Activated T-cell treated with anti-CD3 and anti-CD28 coated beads for 4 hours (primary cell): ENCODE measurements at places on chromosomes 6 and 20.

- DNase-seq, result no peak
These were observed 44.7 kb downstream of the RSPH3 start for GRCh38 chr6:158955255-158955654.

DNA sequence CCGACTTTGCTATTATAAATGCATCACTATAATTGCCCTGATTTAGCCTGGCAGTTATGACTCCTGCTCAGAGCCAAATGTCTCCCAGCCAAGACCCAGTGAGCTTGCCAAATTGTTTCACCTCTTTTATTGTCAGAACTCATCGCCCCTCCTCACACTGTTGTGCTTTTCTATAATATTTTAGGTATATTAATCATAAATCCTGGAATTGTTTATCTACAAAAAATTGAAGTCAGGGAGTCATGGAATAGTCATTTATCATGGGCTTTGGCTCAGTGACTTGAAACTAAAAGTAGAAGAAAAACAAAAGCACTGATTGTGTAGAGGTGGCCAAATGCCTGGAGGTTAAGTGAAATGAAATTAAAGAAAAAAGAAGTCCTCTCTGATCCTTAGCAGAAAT is 85.6 kb downstream of the PFDN4 start:
- no peak for DNase-seq

GRCh38 chr6:29553268-29554057 is 6.1 kb downstream of the UBD start:
- no peak for DNase-seq

DNA sequence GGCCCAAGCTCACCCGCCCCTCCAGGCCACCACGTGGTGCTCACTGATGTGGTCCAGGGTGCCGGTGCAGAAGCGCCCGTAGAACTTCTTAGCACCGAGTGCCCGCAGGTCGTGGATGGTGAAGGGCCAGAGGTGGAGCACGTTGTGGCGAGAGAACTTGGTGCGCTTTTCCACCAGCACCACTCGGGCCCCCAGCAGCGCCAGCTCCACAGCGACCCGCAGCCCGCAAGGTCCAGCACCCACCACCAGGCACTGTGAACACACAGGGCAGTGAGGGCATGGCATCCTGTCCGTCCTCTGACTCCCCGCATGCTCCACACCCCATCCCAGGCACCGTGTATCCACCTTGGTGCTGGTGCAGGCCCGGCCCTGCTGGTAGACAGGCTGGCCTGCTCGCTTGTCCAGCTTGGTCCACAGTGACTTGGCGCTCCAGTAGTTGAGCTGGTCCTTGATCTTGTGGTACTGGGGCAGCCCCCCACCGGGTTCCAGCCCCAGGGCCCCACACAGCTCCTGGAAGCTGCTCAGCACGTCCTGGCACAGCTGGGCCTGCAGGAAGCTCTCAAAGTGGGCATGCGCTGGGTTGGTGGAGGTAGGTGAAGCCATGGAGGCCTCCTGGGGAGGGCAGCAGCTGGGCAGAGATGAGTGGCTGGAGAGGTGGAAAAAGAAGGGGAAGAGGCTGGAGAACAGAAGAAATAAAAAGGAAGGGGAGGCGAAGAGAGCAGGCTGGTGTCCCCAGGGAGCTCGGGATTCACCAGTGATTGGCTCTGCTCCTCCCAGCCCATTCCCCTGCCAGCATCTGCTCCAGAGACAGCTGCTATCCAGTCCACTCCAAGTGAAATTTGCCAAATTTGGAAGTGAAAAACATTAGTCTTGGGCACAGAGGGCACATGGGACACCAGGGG is 1.7 kb downstream of the MICAL1 start:
- no peak for DNase-seq

DNA sequence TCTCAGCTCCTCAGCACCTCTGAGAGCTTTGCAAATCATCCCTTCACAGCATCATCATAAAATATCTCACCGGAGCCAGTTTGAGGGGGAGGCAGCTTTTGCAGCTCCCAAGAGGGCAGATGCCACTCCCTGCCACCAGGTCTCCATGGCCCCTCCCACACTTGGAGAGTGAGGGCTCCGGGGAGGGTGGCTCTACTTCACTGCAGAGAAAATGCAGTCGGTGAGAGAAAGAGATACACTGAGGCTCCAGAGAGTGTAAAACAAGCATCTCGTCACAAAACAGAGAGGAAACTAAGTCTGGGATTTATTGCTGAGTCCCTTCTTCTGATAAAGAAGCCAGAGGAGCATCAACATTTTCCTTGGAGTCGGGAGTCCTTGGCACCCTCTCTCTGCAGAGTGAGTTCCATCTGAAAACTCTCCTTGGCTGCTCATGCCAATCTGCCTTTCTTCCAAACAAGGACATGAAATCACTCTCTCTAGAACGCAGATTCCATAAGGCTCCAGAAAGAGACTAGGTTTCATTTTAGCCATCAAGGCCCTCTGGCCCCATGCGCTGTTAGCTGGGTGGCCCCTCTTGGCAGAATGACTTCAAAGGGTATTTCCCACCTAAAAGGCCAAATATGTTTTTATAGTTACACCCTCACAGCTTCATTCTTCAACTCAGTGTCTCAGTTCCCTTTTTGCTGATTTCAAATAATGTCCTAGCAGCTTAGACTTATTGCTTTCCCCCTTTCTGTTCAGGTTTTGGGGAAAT is 70.6 kb upstream of the F13A1 start:
- no peak for DNase-seq

DNA sequence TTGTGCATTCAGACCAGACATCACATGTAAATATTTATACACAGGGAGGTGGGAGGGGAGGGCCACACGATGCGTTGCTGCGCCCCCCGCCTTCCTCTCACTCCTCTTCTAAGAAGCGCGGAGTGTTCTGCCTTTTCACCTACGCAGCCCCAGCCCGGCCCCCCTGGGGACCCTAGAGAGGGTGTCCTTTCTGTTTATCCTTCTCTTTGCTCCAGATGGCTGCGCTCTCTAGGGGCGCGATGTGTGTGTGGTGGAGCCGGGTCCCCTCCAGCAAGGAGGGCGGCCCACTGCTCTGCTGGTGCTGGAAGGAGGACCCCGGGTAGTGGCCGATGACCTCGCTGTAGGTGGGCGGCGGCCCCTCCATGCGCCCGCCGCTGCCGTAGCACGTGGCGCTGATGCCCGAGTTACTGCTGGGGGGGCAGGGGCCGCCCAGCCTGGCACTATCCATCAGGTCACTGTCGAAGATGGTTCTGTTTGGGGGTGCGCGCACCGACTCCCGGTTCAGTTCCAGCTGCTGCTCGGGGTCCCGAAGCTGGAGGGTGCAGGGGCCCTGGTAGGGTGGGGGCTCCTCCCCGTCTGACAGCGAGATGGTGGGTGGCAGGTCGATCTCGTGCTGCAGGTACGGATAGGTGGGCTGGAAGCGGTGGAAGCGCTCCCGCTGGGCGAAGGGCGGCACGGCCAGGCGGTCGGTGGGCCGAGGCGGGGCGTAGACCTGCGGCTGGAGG is 31.8 kb upstream of the ZBP1 start:
- no peak for DNase-seq

DNA sequence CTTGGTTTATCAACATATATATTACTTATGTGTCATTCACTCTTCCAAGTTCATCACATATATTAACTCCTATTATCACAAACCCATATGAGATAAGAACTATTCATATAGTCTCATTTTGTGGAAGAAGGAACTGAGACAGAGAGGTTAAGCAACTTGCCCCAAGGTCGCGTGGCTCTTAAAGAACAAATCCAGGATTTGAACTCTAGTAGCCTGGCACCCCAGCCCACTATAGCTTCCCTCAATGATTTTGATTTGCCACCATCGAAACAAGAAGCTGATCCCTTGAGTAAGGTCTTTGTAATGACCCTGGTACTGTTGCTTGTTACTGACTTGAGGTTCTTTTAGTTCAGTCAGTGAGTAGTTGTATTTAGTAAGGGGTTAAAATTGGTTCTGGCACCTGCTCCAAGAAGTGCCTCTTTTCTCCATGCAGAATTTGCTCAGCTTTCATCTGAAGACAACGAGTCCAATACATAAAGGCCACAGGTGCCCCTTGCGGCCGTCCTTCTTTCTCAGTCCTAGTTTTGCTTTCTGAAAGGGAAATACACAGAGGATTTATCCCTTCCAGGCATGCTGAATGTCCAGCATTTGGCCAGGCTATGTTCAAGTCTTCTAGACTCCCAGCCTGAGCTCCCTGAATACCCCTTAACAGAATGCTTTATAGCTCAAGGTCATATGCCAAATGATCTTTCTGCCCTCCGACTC is 253.0 kb downstream of the TBC1D7 start:
- no peak for DNase-seq

DNA sequence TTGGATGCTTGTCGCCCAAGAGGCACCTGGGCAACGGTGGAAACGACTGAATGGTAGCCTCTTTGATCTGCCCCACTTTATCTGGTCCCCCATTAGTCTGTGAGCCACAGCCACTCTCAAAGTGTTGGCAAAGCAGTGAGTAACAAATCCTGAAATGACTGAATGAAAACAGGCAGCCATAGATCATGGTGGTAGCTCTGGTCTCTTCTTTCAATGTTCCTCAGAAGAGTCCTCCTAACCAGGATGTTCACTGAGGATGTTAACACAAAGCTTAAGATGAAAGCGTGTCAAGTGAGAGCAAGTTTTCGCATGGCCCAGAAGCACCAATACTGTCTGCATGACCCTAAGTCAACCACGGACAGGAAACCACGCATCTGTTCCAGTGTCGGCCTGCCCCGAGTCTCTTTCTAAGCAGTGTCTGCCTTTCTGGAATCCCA is 107.3 kb downstream of the IRF4 start:
- no peak for DNase-seq

- DNase-seq, result no peak
These were observed 170.2 kb upstream of the PLN start for GRCh38 chr6:118377711-118378414.

- no peak for DNase-seq
These were observed 62.2 kb downstream of the RFPL4B start for GRCh38 chr6:112409311-112409710.

GRCh38 chr20:38607351-38607750 is 5.7 kb downstream of the ARHGAP40 start:
- no peak for DNase-seq

DNA sequence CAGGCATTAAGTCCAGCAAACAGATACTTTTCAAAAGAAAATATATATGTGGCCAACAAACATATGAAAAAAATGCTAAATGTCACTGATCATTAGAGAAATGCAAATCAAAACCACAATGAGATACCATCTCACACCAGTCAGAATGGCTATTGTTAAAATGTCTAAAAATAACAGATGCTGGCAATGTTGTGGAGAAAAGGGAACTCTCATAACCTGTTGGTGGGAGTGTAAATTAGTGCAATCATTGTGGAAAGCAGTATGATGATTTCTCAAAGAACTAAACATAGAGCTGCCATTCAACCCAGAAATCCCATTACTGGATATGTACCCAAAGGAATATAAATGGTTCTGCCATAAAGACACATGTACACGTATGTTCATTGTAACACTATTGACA is 20.6 kb downstream of the KCNQ5 start:
- DNase-seq, result no peak

- no peak for DNase-seq
These were observed 11.8 kb downstream of the DUSP22 start for GRCh38 chr6:303948-304558.

- DNase-seq, result no peak
These were observed 7.9 kb upstream of the SDCBP2 start for GRCh38 chr20:1336699-1337367.

DNA sequence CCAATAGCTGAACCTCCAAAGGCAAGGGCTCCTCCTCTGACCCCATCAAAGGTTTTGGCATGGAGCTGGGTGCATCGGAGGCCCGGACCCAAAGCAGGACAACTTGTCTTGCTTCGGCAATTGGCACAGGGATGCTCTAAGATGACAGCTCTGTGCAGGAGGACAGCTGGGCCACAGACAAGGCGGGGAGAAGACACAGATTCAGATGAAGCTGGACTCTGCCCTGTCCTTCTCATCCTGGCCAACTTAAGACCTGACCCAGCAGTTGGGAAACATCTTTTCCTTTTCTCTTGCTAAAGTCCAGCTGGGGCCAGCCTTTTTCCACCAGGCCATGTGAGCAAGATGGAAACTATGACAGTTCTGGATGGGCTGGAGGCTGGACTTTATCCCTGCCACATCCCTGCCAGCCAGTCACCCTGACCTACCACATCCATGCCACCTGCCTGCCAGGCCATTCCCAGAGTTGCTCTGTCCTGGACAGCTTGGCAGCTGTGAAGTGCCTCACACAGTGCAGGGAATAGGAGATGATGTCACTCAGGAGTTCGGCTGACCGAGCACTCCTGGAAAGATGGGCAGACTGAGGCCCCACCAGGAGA is 12.7 kb upstream of the PSMF1 start:
- no peak for DNase-seq

- no peak for DNase-seq
These were observed 57.4 kb downstream of the NOX3 start for GRCh38 chr6:155398221-155398620.

- no peak for DNase-seq
These were observed 15.2 kb upstream of the ATXN1 start for GRCh38 chr6:16776394-16777017.

GRCh38 chr6:87164004-87164403 is 8.6 kb downstream of the ZNF292 start:
- DNase-seq, result no peak

DNA sequence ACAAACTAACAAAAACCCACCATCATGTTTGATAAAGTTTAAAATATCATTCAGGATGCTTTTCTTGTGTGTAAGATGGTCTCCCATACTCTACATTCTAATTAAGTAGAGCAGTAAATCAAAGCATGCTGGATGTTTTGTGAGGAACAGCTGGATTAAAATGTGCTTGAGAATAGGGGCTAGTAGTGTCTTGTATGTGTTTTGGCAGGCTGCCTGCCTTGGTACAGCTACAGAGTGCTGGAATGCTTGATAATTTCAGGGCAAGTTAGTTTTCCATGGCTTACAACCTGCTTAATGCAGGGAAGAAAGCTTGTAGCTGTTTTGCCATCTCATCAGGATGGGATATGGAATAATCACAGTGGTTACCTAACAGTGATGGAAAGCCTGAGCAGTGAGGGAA is 636.6 kb upstream of the MMS22L start:
- DNase-seq, result no peak

- DNase-seq, result no peak
These were observed 5.4 kb upstream of the DNAJC5 start for GRCh38 chr20:63889241-63890200.

DNA sequence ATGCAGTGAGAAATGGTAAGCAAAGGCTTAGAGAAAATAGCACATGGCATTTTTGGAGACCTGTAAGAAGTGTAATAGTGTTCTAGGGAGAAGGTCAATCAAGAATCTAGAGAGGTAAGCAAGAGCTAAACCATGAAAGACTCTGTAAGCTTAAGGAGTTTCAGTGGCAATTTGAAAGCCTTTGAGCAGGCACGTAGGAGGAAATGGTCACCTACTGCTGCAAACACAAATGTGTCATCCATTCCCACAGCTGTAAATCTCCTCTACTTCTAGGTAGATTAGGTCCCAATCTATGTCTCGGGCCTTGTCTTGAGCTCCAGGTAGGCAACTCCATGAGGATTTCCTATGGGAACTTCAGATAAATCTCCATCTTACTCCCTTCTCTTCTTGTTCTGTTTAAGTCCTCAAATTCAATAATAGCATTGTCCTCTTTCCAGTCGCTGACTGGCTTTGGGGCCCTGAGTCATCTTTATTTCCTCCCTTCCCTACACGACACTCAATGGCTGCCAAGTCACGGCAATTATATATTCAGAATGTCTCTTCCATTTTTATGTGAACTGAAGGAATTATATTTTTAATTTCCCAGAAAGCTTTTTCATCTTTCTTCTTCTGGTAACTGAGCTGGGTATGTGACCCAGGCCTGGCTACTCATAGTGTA is 24.2 kb upstream of the PAQR8 start:
- DNase-seq, result no peak

GRCh38 chr6:148761527-148762011 is 14.7 kb downstream of the UST start:
- no peak for DNase-seq
